NCI-H1092 treated with DMSO at 0.1 percent for 48 hours (cell line): ENCODE measurements at places on chromosomes 16 and 17.

- DNase-seq = no peak
These were observed 16.7 kb downstream of the CDK5R1 start for GRCh38 chr17:32503251-32504165.

DNA sequence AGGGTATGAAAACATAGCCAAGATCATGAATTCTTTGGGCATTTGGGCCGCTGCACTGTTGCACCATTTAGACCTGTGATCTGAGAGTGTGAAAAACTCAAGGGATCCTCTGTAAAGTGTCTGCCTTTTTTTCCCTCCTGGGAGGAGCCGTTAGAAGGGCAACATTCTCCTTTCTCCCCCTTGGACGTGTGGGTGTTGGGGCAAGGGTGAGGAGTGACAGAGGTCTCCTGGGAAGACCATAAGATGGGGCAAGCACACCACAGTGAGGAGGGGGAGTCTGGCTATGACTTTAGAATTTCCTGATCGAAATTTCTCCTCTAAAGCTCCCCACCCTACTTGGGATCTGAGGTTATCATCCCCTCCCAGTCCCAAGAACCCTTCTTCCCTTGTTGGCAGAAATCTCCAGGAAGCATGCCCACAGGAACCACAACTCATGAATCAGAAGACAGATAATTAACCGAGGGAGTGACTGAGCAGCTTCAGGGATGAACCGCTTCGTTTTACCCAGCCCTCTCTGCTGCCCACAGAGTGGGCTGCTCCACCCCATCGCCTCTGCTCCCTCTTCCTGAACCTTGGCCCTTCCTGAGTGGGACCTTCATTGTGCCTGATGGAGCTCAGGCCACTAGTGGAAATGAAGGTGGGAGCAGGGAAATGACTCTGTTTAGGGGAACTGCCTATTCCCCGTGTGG is 4.2 kb downstream of the ITGB3 start:
- DNase-seq = no peak

DNA sequence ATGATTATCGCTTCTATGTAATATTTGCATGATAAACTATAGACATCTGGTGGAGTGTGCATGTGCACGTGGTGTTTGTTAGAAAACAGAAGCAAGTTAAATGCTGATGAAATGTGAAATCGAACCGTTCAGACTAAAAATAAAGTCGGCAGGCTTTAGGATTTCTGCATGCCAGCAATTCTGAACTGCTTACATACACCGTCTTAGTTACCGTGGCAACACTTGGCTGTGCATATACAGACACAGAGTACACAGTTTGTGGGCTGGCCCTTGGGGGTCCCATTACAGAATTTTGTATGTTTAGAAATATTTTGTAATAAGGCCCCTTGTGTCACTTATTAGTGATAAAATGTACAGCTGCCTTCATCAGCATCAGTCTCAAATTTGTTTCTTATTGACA is 605.5 kb downstream of the RBFOX1 start:
- DNase-seq = no peak

DNA sequence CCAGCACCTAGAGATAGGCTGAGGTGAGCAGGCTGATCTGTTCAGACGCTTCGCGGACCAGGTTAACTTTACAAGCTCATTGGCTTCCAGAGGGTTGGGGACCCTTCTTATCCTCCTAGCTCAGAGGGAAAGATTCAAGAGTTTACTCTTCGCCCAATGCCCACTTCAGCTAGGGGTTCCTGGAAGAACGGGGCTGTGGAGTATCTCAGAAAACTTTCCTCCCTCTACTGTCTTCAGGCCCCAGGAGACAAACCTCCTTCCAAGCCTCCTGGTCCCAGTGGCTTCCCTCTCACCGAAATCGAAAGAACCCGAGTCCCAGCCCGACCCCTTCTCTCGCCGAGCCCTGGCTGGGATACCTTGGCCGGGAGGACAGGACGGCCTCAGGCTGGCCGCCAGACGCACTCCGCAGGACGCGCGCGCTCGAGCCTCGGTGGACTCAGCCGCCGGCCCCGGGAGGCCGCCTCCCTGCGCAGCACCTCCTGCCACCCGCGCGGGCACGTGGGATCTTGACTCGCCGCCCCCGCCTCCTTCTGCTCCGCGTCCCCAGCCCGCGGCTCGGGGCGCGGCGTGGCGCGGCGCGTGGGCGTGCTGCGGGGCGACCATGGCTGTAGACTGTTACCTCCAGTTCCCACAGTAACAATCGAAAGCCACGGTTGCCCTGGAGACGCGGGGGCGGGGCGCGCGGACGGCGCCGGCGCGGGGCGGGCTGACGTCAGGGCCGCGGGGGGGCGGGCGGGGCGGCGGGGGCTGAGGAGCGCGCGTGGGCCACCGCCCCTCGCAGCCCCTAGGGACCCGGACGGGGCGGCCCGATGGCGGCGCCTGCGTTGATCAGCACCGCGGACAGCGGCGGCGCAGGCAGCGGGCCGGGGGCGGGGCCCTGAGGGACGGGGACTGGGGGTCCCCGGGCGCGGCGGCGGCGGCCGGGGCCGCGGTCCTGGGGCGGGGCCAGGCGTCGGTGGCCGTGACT is 5.3 kb upstream of the HIC1 start:
- DNase-seq = peak; percentile 41

- DNase-seq = peak; percentile 91
These were observed 797 bp downstream of the PRCD start for GRCh38 chr17:76540381-76541300.

DNA sequence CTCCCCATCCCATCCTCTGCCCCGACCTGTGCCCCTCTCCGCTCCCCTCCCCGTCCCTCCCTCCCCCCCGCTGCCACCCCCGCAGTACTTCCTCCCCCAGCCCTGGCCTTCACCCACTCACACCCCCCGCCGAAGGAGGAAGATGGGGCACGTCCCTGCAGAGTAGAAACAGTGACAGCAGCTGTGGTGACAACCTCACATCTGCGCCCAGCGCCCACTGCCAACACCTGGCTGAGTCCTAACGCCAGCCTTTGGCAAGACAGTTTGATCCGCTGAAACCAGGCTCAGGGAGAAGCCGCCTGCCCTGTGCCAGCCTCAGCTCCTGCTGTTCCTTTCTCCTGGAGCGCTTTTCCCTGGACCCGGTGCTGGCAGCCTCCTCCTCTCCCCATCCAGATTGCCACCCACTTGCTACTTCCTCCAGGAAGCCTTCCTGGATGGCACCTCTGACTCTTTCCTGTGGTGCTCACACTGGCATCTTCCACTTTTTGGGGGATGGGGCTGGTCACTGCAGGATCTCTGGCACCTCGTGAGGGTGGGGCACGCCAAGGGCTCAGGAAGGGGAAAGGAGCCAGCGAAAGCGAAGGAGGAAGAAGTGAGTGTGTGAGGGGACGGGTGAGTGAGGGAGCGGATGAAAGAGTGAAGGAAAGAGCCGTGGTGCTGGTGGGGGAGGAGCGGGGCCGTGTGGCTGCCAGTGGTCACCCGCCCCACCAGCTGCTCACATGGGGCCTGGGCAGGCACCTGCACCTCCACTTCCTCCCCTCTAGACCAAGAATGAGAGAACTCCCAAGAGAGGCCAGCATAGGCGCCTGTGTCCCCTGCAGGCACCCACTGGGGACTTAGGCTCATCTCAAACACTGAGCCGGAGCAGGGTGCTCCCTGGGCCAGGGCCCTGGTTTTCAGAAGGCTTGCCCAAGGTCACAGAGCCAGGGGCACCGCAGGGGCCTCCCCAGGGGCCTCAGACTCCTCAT is 27.0 kb downstream of the ZFPM1 start:
- DNase-seq = no peak

- DNase-seq = no peak
These were observed 14.6 kb upstream of the CSNK1D start for GRCh38 chr17:82287868-82288801.

DNA sequence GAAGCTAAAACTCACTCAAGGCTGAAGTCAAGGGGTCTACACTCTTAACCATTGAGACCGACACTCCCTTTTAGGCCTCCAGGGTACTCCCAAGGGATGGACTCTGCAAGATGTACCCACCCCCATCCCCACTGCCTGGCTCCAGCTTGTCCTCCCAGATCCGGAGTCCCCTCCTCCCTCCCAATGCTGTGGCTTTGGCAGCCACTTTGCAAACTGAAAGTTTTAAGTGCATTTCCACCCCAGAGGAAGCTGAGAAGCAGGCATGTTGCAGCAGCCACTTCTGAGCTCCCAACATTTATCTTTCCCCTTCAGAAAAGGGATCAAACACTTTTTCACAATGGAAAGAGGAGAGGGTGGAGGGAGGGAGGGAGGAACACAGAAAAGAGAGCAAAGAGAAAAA is 115.2 kb downstream of the COPRS start:
- DNase-seq = no peak

- DNase-seq = no peak
These were observed 32.6 kb upstream of the PIRT start for GRCh38 chr17:10870336-10871050.

GRCh38 chr17:2237950-2238349 is 65.6 kb downstream of the SMG6 start:
- no peak for DNase-seq

GRCh38 chr17:9587969-9588656 is 11.7 kb downstream of the CFAP52 start:
- no peak for DNase-seq

DNA sequence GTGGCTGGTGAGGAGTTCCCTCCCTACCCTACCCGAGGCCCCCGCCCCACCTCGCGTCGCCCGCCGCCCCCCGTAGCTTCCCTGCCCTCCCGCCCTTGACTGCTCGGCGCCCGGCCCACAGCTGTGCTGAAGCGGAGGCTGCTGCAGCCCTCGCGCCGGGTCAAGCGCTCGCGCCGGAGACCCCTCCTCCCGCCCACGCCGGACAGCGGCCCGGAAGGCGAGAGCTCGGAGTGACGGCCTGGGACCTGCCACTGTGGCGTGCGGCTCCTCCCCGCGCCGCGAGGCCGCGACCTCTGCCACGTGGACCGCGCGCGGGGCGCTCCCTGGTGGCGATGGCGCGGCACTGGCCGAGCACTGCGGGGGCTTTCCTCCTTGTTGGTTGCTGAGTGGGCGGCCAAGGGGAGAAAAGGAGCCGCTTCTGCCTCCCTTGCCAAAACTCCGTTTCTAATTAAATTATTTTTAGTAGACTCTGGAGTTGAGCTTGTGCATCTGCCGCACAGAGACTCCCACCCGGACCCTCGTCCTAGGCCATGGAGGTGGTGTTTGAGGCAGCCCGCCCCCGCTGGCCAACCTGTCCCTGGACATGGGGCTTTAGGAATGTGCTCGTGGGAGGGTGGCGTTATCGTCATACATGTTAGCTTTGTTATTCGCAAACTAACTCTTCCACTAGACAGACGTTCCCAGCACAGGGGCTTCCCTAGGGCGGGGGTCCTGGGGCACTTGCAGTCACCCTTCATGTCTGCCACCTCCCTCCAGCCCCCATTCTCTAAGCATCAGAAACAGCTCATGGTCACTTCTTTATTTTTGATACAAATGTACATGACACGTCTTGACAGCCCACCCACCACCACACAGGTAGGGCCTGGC is 4.4 kb downstream of the TP53I13 start:
- no peak for DNase-seq

GRCh38 chr17:65078441-65079160 is 22.1 kb upstream of the GNA13 start:
- no peak for DNase-seq

DNA sequence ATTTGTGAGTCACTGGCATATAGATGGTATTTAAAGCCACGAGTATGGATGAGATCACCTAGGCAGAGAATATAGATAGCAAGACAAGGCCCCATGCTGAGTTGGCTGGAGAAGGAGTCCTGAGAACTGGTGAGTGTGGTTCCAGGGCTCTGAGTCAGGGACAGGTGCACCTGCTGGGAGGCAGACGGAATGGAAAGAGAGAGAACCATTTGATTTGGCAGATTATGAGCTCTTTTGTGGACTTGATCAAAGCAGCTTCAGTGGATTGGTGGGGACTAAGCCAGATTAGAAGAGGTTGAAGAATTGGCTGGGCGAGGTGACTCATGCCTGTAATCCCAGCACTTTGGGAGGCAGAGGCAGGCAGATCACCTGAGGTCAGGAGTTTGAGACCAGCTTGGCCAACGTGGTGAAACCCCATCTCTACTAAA is 4.3 kb upstream of the C16orf92 start:
- no peak for DNase-seq

- peak; percentile 90 for DNase-seq
These were observed 66.6 kb upstream of the AXIN2 start for GRCh38 chr17:65627891-65628643.

DNA sequence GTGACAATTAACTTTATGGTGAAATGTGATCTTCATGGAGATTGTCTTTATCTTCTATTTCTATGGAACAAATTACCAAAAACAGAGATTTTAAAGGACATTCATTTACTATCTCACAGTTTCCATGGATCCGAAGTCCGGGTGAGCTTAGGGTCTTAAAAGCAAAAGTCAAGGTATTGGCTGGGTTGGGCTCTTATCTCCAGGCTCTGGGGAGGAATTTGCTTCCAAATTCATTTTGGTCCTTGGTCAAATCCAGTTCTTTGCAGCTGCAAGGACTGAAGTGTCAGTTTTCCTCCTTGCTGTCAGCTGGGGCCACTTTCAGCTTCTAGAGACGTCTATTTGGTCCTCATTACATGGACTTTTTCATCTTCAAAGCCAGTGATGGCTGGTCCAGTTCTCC is 395.8 kb upstream of the MAF start:
- no peak for DNase-seq

- DNase-seq = no peak
These were observed 500.3 kb upstream of the CDH11 start for GRCh38 chr16:65622151-65622550.

GRCh38 chr17:67164302-67164701 is 80.7 kb downstream of the HELZ start:
- DNase-seq = no peak
